Heart right ventricle (tissue), 16 donors: ENCODE measurements at places on chromosomes 11 and 22. TPM values are rescaled to one million over a fixed set of nuclear protein-coding genes. Genes with fewer than 3 reads are reported as not detected.

The SLCO2B1 gene
- 14.2 TPM for total RNA-seq

The CRY2 gene
- total RNA-seq = 61.9 TPM

The KIF18A gene
- 0.60 TPM for total RNA-seq

The VWCE gene
- total RNA-seq = 0.47 TPM

The SUSD2 gene
- 6.1 TPM for total RNA-seq

The SYT13 gene
- total RNA-seq = 7.7 TPM

The GLB1L3 gene
- total RNA-seq = not detected

The HORMAD2 gene
- not detected for total RNA-seq

The ASCL3 gene
- not detected for total RNA-seq

The PDE3B gene
- 10.2 TPM for total RNA-seq

The TFIP11 gene
- total RNA-seq = 21.4 TPM

The TUG1 gene
- total RNA-seq = 37.7 TPM

The LMNTD2 gene
- 0.37 TPM for total RNA-seq

The OR52I1 gene
- total RNA-seq = not detected

The MFRP gene
- total RNA-seq = not detected

The CRACR2B gene
- total RNA-seq = 11.4 TPM

The P4HA3 gene
- total RNA-seq = 0.13 TPM

The PRR33 gene
- 2.3 TPM for total RNA-seq
